ENCODE measurements at places on chromosomes 7 and 10.
A peak's percentile ranks its signal among the peaks of the same experiment; 100 is the strongest.

- DNase-seq: peak; percentile 29
Measured at GRCh38 chr10:13536674-13537366, 8.0 kb upstream of the BEND7 start.

DNA sequence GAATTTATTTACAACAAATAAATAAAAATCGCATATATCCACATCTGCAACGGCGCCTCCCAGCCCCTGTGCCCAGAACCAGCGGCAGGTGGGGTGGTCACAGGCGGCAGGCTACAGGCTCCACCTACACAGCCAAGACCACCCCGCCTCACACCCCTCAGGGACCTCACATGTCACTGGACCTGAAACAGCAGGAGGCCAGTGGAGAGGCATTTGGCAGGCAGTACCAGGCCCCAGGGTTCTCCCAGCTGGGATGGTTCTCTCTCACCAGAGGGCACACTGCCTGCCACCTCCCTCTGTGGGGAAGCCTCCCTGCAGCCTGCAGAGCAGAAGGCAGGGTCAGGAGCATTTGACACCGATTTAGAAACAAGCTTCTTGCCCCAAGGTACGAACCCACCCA, 81.5 kb downstream of the MAD1L1 start:
- DNase-seq: no peak

DNA sequence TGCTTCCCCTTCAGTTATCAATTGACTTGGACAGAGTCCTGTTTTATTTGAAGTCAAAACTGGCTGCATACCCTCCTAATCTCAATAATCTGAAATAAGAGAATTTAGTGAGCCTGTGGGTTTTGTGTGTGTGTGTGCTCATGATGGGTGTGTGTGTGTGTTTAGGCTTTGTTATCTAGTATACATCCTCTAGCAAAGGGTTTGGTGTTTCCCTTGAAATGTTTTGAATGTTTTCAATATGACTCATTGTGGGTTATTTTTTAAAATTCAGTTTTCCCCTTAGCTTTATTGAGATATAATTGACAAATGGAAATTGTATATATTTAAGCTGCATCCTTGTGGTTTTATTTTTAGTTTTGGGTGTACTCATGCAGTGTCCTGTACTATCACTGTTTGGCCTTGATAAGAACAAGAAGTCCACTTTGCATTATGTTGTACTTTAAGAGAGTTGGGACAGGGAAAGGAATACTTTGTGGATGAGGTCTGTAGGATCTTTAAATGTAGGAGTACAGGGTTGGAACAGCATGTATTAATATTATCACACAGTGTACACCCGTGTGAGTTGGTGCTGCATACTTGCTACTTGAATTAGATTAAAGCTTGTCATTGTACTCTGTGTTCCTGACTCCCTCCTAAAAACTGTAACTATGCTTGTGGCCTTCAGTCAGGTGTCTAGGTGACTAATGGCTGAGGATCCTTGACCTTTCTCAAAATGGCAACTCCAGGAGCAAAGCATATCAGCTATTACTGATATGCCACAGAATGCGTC, 58.3 kb downstream of the VCL start:
- DNase-seq: peak; percentile 44

DNA sequence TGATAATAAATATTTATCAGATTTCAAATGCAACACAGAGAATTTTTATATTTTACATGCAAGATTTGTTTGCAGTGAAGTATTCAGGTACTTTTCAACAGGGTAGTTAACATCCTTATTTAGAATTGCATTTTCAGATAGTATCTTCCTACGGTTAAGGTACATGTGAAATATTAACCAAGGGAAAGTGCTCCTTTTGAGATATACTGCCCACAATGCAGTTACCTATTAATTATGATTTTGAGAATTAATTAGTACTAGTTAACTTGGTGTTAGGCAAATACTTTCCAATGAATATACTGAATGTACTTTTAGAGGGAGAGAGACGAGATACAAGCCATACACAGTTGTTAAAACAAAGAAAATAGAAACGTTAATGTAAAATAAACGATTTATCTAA, 206.2 kb upstream of the YAE1 start:
- DNase-seq: no peak

- no peak for DNase-seq
Measured at GRCh38 chr7:153938451-153938850, 113.7 kb upstream of the DPP6 start.

DNA sequence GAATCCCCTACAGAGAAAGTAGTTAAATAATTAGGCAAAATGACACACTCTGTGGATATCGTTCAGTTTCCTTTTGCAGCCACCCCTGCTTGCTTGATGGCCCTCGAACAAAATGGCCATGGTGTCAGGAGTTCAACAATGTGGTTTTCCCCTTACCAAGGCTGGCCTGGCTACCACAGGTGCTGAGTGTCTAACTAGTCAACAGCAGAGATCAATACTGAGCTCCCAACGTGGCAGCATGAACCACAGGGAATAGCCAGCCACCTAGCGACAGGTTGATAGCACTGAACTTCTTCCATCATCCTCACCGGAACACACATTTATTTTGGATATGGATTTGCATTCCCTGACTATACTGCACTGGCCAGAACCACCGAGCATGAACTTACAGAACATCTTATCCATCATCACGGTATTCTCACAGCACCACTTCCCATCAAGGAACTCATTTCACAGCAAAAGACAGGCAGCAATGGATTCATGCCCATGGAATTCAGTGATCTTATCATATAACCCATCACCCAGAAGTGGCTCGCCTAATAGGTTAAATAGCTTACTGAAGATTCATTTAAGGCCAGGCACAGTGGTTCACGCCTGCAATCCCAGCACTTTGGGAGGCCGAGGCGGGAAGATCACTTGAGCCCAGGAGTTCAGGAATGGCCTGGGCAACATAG, 6.3 kb downstream of the C10orf67 start:
- no peak for DNase-seq

- DNase-seq: peak; percentile 51
Measured at GRCh38 chr10:119205894-119206602, 1.3 kb upstream of the GRK5 start.

- no peak for DNase-seq
Measured at GRCh38 chr10:91613411-91614187, 19.3 kb downstream of the PPP1R3C start.

DNA sequence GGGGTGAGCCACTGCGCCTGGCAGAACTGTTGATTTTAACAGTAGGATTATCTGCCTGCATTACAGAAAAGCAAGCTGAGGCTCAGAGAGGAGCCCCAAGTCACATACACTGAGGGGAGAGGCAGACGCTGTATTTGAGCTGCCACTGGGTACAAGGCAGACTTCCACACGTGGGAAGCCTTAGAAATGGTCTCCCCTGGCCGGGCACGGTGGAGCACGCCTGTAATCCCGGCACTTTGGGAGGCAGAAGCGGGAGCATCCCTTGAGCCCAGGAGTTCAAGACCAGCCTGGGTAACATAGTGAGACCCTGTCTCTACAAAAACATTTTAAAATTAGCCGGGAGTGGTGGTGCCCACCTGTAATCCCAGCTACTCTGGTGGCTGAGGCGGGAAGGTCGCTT, 902 bp upstream of the FZD9 start:
- DNase-seq: no peak

DNA sequence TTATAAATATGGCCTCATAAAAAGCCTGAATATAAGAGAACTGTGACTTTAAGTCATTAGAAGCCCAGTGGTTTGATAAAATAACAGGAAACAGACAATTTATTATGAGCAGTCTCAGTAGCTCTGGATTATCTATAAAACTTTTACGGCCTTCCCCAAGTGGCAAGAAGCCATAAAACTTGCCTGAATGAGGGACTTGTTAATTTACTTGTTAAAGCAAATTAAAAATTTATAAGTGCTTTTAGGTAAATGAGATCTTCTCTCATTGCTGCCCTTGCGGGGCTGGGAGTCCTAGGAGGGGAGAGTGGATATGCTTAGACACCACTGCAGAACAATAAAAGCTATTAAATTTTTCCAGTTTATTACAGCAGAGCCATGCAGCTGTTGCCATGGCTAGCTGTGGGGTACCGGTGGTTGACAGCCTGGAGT, 499.9 kb downstream of the AUTS2 start:
- no peak for DNase-seq

GRCh38 chr7:100465702-100466311, 1.7 kb upstream of the SPACDR start:
- DNase-seq: peak; percentile 35

GRCh38 chr10:43262397-43262901, 4.4 kb downstream of the RASGEF1A start:
- DNase-seq: no peak

DNA sequence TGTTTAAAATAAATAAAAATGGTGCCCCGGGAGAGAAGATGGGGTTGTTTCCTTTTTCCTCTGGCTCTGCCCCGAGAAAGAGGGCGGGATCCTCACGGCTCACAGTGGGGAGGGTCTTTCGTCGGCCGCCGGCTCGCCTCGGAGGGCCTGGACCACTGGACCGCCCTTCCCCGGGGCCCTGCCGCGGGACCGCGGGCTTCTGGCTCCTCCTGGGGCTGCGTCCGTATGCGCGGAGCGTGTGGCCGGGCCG, 3.5 kb upstream of the IGF2BP3 start:
- no peak for DNase-seq

DNA sequence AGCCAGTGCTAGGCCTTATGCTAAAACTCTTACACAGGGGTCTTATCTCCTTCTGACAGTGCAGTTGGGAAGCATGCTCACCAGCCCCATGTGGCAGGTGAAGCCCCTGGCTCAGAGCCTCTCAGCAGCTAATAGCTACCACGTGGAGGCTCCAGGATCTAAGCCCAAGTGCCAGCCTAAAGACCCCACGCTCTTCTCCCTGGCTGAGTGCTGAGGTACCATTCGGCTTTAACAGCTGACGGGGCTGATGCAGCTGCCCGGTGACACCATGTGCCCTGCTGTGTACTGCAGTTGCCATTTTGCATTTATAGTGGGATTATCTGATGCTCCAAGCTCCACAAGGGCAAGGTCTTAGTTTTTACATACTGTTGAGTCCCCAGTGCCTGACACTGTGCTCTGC, 515.7 kb upstream of the GALNT17 start:
- no peak for DNase-seq

- no peak for DNase-seq
Measured at GRCh38 chr10:129715805-129716204, 248.3 kb downstream of the EBF3 start.

GRCh38 chr7:123916240-123916724, 8.8 kb upstream of the SPAM1 start:
- peak; percentile 10 for DNase-seq

DNA sequence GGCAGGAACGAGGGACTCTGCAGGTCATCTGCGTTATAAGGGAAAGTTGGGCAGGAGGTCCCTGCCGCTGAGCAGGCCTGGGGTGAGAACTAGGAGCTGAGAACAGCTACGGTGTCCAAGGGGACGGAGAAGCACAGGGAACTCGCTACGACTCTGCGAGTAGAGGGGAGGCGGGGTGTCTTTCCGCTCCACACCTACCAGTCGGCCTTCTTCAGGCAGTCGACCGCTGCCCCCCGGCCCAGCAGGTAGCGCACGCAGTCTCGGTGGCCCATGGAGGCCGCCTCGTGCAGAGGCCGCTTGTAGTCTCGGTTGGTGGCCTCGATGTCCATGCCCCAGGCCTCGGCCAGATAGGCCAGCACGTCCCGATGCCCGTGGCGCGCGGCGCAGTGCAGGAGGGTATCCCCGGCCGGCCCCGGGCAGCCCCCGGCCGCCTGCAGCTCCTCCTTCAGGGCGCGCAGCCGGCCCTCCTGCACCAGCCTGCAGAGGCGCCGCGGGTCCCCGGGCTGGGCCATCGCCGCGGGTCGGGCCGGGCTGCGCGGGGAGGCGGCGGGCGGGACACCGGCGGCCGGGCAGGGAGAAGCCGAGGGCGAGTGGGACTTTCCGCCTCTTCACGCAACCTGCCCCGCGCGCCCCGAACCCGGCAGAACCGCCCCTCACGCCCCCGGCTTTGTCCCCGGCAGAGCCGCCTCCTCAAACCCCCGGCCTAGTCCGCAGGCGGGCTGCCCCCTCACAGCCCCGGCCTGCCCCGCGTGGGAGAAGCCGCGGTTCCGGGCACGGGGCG, 660 bp downstream of the ANKRD16 start:
- DNase-seq: peak; percentile 34

- peak; percentile 65 for DNase-seq
Measured at GRCh38 chr10:75399461-75400162, 2.0 kb downstream of the ZNF503 start.

DNA sequence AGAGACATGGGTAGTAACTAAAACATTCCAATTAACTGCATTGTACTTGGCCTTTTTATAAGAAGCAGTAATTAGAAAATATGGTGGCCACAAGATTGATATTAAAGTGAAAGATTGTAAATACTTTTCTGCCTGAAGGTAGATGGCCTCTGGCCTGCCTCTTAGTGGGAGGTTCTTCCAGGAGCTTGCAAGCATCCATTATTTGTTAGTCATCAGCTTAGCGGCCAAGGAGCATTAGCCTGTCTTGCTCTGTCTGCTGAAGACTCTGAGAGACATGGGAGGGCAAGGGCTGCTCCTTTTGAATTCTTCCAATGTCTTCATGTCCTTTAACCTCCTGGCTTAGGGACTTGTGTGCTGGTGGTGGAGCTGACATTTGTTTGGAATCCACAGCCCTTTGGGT, 80.4 kb downstream of the TCF7L2 start:
- DNase-seq: no peak

- DNase-seq: peak; percentile 25
Measured at GRCh38 chr10:12602521-12602920, 253.2 kb downstream of the CAMK1D start.

DNA sequence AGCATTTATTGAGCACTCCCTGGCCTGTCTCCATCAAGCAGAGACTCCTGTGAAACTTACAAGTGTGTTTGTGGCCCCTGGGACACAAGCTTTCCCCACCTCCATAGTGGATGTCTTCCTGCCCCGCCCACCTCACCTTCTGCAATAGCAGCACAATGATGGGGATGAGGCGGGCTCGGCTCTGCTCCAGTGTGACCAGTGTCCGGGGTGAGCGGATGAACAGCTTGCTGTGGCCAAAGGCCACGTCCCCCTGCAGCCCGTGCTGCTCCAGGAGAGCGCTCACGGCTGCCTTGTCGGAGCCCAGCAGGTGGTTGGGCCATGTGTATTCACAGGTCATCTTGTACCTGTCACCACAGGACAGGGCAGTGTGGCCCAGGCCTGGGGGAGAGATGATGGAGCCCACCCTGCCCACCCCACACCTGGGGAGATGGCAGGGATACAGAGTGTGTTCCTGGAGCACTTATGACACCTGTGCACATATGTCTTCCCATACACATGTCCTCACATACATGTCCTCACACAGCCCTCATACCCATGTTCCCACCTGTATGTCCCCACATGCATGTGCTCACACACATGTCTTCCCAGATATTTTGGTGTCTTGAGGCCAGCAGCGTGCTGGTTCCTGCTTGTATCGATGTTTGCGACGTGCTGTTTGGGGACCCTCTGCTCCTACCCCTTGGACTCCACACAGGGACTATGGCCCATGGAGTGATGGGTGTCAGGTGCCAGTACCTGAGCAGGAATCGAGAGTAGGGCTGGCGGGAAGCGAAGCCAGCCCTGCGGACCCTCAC, 12.7 kb downstream of the MYO1G start:
- no peak for DNase-seq

DNA sequence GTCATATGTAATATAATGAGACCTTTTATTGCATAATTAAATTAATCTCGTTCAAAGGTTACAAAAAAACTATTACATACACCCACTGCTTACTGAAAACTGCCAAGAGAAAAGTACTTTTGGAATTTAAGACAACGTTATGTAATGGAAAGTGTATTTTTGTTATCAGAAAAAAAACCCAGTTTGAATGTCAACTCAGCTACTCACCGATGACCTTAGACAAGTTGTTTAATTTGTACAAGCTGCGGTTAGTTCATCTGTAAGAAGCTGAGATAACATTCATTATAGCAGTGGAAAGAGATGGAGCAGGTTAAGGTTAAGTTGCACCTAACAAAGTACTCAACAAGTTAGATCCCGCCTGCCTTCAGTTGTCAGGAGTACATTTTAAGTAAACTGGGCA, 1.1 kb downstream of the PSMA2 start:
- no peak for DNase-seq

- DNase-seq: no peak
Measured at GRCh38 chr10:1398626-1399410, 338.5 kb downstream of the ADARB2 start.
